ENCODE measurements at places on chromosomes 7 and 10. TPM values are rescaled to one million over a fixed set of nuclear protein-coding genes. Genes with fewer than 3 reads are reported as not detected.
A peak's percentile ranks its signal among the peaks of the same experiment; 100 is the strongest.

GRCh38 chr7:114922026-114922651 lies at the start of gene MDFIC:
Gene MDFIC (plus strand): TSS chr7:114922094. CDS start chr7:114923034, 940 bp downstream.
- peak; percentile 89 for DNase-seq

GRCh38 chr7:30851651-30852307 lies 59.9 kb upstream of the AQP1 start:
- DNase-seq = no peak

GRCh38 chr7:16299853-16300252 lies 121.5 kb downstream of the CRPPA start:
- DNase-seq = no peak

Gene FAM13C
- polyA plus RNA-seq = 1.8 TPM

DNA sequence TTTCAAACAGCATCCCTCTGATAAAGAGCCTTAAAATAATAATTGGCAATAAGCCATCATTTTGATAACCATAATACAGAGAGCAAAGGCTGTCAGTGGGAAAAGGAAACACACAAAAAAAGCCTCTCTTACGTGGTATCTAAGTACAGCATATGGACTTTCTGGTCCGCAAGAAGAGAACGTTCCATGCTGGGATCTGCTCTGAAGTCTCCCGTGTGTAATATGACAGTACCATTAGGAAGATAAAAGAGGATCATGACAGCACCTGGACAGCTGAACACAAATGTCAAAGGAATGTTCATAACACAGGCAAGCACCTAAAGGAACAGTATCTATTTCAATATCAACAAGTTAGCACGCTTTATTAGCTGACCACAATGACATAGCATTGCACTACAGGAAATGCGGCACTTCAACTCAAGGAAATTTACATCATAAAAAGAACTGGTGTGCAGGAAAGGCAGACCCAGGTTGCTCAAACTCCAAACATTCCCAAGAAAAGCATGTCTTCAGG lies 9.9 kb downstream of the DCLRE1A start:
- DNase-seq = no peak

Measured in spleen (tissue), 13 donors.